ENCODE measurements at places on chromosomes 12 and 14.

DNA sequence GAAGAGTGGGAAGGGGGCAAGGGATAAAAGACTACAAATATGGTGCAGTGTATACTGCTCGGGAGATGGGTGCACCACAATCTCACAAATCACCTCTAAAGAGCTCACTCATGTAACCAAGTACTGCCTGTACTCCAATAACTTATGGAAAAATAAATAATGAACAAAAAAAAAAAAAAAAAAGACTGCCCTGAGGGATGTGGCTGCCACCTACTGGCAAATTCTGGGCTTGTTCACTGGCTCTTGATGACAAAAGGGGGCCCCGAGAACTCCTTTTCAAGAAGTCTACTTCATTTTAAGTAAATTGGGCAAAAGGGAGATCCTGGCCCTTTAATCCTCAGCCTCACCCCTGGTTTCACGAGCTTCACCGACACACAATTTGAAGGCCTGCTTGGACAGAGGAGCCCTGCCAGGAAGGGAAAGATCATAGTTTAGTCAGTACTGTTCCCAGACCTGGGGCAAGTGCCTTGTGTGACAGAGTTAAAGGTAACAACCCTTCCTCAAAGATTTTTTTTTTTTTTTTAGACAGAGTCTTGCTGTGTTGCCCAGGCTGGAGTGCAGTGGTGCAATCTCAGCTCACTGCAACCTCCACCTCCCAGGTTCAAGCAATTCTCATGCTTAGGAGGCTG is 26.1 kb upstream of the STAC3 start:
- DNase-seq, result peak; percentile 67

- DNase-seq, result no peak
Measured at GRCh38 chr12:16112612-16113560, 164.6 kb downstream of the SLC15A5 start.

DNA sequence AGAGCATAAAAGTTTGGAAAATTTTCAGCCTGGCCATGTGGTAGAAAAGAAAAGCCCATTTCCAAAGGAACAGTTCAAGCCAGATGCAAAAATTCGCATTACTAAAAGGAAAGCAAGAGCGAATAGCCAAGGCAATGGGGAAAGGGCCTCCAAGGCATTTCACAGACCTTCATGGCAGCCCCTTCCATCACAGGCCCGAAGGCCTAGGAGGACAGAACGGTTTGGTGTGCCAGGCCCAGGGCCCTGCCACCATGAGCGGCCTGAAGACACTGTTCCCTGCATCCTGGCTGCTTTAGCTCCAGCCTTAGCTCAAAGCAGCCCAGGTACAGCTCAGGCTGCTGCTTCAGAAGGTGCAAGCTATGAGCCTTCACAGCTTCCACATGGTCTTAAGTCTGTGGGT is 243.5 kb downstream of the PCNX1 start:
- no peak for DNase-seq

DNA sequence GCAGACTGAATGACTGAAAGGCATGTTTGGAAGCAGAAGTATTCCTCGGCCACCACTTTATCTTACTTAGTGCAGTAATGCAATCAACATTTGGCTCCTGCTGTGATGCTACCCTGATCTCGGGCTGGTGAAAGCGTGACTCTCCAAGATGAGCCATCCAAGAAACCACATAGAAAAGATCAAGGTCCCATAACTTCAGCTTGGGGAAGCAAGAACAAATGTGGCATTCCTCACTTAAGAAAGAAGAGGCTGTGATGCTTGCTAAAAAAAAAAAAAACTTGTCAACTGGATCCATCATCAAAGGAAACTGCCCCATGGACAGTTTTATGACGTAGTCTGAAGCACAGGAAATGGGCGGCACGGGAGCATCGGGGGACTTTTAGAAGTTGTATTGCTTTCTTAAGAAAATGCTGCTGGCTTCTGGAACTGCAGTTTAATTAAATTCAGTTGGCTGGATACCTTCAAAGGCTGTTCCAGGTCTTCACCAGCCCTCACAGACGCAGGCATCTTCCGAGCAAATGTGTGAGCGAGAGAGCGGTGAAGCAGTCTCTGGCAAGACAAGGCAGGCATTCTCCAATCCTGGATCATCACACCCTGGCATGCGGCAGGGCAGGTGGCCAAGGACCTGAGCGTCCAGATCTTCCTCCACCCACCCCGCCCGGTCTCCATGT is 38.2 kb upstream of the MAP1LC3B2 start:
- peak; percentile 79 for DNase-seq

DNA sequence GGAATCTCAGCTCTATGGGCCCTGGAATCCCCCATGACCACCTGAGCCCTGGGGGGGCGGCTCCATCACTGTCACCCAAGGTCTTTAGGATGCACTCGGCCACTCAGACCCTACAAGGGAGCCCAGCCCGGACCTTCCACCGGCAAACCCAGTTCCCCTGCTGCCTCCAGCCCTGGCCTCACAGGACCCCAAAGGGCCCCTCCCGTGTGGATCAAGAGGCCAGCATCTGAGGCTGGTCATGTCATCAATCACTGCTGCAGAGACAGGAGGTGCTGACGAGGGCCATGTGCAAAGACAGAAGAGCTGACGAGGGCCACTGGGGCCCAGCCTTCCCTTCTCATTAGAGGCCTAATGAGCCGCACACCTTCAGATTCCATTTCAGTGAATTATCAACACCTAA is 39.0 kb upstream of the SFSWAP start:
- no peak for DNase-seq

GRCh38 chr12:22626406-22626805 is 1.4 kb downstream of the ETNK1 start:
- no peak for DNase-seq

DNA sequence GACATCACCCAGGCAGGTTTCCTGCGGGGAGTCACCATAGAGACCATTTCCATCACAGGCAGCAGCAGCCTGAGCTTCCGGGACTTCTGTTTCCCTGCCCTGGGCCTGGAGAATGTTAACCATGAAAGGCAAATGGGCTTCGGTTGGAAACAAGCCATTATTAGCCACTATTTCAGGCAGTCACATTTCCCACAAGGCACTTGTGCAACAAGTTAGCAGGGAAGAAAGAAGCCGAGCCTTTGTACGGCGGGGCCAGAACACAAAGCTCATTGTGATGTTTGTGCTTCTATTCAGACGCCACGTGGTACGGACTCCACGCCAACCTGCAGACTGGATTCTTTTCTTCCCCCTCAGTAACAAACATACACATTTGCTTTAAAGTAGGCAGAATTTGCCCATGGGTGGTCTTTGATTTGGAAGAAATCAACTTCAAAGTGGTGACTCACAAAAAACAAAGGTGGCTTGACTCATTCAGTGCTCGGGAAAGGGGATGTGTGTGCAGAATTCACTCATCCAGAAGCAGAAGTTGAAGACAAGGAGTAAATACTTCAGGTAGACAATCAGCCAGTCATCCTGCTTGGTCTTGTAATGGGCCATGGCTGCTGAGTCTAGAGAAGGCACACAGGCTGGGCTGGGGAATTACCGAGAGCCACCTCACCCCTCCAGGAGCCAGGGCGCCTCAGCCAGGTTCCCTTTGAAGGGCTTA is 154.2 kb upstream of the PRMT8 start:
- DNase-seq, result peak; percentile 6

DNA sequence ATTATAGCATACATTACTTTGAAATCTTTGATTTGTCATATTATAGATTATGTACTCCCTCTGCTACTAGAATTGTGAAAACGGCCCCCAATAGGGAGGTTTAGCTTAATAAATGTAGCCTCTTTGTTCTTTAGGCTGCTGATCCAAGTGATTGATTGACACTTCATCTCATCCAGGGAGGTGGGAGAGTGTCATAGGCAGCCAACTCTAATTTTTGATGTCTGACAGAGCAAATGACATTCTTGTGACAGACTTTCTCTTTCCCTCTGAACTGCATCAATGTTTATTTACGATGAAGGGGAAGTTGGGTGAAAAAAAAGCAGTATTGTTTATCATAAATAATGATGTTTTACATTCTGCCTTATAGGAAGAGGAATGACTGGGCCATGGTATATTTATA is 221.4 kb downstream of the MDGA2 start:
- no peak for DNase-seq

- peak; percentile 88 for DNase-seq
Measured at GRCh38 chr12:28191051-28192048, 1.1 kb downstream of the CCDC91 start.

- peak; percentile 24 for DNase-seq
Measured at GRCh38 chr12:64729909-64730587, 29.2 kb downstream of the GNS start.

DNA sequence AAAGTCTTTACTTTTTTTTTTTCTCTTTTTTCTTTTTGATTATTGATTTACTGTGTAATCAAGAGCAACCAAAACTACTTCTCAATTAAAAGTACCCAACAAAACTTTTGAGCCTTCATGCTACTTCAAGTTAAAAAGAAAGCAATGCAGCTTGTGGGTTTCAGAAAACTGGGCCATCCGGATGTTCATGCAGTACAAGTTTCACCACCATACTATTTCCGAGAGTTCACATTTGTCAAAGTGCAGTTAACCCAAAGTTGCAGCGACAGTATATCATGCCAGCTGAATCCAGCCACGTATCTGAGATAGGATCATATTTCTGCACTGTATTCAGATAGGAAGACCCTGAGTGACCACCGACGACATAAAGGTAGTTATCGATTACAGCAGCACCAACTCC is 33.0 kb downstream of the KLHL28 start:
- no peak for DNase-seq

- DNase-seq, result no peak
Measured at GRCh38 chr14:50943943-50944646, at the start of gene PYGL. Gene PYGL, minus strand, starts transcription at chr14:50944483. Its CDS starts 80 bp downstream, at chr14:50944403.

GRCh38 chr12:79661629-79662028 is 29.1 kb downstream of the PAWR start:
- no peak for DNase-seq

DNA sequence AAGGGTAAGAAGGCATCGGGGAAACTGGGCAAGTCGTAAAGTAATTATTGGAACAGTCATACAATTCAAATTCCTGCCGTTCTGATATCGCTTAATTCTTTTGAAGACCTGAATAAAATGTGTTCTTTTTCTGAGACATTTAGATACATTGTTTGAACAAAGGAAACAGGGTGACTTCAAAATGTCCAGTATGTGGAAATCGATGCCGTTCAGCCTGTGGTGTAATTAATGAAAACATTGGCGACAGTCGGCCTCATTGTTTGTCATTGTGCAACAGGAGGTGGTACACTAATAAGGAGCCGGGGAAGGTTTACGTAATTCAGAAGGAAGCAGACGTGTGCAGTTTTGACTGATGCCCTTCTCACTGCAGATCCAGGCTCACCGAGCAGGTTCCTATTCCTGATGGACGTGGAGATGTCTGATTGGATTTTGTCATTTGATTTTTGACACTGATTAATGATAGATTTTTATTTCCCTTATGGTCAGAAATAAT is 92.7 kb downstream of the BORCS5 start:
- peak; percentile 28 for DNase-seq

- DNase-seq, result no peak
Measured at GRCh38 chr12:113145720-113146551, 3.6 kb upstream of the CFAP73 start.

DNA sequence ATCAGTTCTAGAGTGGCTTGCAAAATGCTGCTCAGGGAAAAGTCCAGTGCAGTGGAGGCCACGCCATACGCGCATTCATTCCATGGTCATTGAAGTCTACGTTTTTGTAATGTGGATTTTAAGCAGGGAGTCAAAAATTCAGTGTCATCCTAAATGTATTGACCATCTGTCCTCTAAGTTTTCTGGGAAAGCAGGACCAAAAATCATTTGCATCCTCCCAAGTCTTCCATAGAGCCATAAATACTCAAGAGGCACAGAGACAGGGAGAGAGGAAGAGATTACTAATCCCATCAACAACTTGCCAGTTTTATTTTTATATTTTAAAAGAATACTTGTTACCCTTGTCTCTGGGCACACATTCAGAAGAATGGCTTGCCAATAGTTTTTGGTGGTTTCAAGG is 36.9 kb downstream of the RHOJ start:
- no peak for DNase-seq

- DNase-seq, result no peak
Measured at GRCh38 chr14:102796661-102797190, 19.5 kb downstream of the TRAF3 start.

- DNase-seq, result no peak
Measured at GRCh38 chr12:25659621-25660020, 106.5 kb upstream of the LMNTD1 start.

DNA sequence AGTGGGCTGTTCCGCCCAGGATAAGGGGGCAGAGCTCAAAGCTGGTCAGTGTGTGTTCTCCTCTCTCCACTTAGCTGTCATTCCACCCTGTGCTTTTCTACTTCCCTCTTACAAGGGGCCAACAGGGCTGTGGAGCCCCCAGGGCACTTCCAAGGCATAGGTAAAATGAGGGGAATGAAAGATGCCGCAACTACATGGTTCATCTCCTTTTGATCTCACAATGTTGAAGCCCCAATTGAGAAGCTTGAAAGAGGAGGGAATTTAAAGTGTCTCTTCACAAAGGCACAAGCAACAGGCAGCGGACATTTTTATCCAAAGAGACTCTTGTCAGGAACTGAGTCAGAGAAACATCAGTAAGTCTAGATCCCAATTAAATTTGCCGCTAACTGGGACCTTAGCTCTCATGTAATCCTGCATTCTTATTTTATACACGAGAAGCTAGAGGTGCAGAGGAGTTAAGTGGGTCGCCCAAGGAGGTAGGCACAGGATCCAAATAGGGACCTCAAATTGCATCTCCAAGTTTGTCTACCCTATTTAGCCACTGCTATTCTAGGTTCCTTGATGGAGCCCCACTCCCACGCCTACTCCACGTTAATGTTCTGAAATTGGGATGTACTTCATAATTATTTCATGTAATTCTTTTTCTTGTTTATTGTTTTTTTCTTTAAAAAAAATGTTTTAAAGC is 20.1 kb downstream of the TRIM9 start:
- DNase-seq, result no peak

- DNase-seq, result no peak
Measured at GRCh38 chr12:98741556-98742265, 96.6 kb downstream of the APAF1 start.

DNA sequence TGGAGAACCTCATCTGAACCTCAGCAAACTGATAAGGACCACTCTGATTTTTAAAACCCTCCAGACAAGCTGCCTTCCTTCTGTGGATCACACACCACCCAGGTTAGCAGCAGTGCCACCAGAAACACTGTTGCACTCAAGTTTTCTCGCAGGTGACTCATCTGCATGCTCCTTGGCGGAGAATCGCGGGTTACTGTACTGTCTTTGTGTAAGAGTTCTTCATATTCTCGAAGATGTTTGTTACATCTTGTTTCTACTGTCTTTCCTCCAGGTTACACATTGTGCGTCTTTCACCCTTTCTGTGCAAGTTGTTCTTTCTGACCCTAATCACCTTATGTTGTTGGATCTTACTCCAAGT is 331.2 kb downstream of the CACNA1C start:
- no peak for DNase-seq

GRCh38 chr14:104926619-104927431 is 2.1 kb downstream of the PLD4 start:
- peak; percentile 43 for DNase-seq

GRCh38 chr14:72883961-72884360 is 9.9 kb downstream of the DPF3 start:
- DNase-seq, result peak; percentile 28

- no peak for DNase-seq
Measured at GRCh38 chr12:67764055-67764454, 115.5 kb downstream of the DYRK2 start.

GRCh38 chr14:77119851-77120250 is 21.7 kb downstream of the ZDHHC22 start:
- DNase-seq, result no peak

- peak; percentile 46 for DNase-seq
Measured at GRCh38 chr12:85036234-85036707, at the start of the genes LRRIQ1 and TSPAN19. Gene LRRIQ1, plus strand, starts transcription at chr12:85036351. Its CDS starts 1,826 bp downstream, at chr12:85038177. Gene TSPAN19, minus strand, starts transcription at chr12:85036277. Its CDS starts 6,331 bp downstream, at chr12:85029946.

All from common myeloid progenitor, CD34-positive (primary cell).